ENCODE measurements at places on chromosomes 5 and 9.

GRCh38 chr9:133791735-133792649 is 53.8 kb upstream of the SARDH start:
- no peak for DNase-seq

DNA sequence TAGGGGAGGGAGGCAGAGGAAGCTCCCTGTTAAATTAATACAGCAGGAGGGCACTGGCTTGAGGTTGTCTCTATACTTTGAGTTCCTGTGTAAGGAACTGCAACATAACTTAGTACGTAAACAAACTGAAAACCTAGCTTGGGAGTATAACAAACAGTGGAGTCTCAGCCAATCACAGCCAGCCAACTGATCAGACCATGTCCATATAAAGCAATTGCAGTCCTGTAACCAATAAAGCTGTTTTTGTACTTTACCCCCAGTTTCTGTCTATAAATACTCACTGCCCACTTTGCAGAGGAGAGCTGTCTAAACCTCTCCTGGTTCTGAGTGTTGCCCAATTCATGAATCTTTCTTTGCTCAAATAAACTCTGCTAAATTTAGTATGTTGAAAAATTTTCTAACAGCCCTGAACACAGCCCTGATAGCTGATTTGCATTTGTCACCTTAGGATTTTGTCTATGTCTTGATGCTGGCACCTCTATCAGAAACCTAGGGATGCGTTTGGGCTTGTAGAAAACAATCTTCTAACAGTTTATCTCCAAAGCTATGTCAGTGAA is 39.9 kb downstream of the GDNF start:
- DNase-seq = no peak

DNA sequence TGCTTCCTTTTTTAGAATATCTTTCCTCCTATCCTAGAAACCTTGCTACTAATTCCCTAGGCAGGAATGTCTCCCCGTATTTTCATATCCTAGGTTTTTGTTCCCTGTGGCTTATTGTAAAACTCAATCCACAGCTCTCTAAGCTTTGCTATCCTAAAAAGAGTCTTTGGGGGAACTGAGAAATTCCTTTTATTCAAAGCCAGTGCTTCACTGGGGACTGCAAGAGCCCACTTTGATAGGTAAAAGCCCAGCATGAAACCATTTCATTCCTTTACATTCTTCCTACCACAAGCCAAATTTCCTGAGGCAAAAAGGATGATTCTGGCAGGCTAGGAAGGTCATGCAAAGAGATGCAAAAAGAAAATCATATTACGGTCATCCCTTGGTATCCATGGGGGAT is 5.8 kb upstream of the HACD4 start:
- no peak for DNase-seq

GRCh38 chr5:66122379-66123034 is 21.6 kb upstream of the SREK1 start:
- no peak for DNase-seq

DNA sequence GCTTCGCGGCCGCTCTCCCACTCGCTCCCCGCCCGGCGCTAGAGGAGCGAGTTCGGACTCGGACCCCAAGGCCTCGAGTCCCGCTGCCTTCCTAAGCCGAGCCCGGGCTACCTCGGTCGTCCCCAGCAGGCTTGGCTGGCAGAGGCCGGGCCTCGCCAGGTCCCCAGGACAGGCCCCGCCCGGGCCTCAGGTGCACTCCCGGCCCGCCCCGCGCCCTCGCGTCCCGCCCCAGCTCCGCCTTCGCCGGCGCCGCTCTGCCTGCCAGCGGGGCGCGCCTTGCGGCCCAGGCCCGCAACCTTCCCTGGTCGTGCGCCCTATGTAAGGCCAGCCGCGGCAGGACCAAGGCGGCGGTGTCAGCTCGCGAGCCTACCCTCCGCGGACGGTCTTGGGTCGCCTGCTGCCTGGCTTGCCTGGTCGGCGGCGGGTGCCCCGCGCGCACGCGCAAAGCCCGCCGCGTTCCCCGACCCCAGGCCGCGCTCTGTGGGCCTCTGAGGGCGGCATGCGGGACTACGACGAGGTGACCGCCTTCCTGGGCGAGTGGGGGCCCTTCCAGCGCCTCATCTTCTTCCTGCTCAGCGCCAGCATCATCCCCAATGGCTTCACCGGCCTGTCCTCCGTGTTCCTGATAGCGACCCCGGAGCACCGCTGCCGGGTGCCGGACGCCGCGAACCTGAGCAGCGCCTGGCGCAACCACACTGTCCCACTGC is at the start of gene SLC22A5:
Gene SLC22A5 (plus strand): TSS at position 237 of the 707 bp plus-strand sequence. CDS start 263 bp downstream, at position 500.
- no peak for DNase-seq

GRCh38 chr9:27053369-27054022 is 48.0 kb upstream of the LRRC19 start:
- no peak for DNase-seq

DNA sequence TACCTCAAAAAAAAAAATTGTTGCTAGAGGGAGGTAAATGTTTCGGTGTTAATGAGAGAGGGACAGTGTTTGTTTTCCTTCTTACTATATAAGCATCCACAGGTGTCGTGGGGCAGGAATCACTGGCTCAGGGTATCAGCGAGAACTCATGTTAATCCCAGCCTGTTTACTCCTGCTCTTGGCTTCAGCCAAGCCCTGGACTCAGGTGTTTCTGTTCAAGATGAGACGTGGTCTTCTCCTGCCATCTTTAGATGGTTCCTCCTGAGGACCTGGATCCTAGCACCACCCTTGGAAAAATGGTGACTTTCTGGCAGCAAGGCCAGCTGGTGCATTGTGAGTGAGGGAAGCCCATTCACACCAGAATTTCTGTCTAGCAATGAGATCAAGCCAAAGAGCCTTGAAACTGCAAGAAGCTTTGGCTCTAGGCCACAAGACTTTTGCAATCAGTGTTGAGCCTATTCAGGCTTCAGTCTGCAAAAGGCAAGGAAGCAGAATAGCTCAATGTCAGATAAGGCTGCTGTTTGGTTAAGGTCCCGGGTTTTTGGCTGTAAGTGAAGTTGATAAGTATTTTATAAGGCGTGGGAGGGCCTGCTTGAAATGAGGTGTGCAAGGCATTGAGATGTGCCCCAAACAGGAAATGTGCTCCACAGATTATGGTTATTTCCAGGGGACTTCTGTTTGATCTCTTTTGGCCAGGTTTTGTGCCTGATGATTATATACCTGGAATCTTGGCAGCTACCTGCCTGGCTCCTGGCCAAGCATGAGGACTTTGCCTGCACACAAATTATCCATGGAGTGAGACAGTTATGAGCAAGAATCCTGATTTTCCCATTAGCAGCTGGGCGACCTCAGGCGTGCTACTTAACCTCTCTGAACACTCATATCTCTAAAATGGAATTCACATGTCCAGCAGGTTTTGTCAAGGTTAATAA is 99.8 kb downstream of the TENT4A start:
- DNase-seq = no peak

- DNase-seq = no peak
These were observed 16.6 kb downstream of the CDC42SE2 start for GRCh38 chr5:131280417-131280816.

- DNase-seq = no peak
These were observed 75.6 kb downstream of the USP20 start for GRCh38 chr9:129910628-129911567.

GRCh38 chr9:132408521-132408920 is 1.5 kb upstream of the CFAP77 start:
- DNase-seq = no peak

DNA sequence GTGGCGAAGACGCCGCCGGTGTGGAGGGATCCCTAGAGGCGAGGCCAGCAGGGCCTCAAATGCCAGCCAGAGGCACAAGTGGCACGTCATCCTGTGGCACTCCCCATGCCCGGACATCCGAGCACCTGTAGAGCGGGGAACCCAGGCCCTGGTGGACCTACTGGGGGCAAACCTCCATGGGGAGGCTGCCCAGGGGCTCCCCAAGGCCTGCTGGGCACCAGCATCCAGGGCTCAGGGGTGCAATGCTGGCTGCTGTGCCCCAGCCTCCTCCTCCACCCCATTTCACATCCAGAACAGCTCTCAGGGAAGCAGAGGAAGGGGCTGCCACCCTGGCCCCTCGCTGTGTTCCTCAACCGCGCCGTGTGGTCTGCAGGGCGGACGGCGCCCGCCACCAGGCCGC is 43.5 kb downstream of the HK3 start:
- DNase-seq = no peak

- no peak for DNase-seq
These were observed 23.4 kb downstream of the HNRNPK start for GRCh38 chr9:83956436-83957247.

- DNase-seq = no peak
These were observed 24.5 kb upstream of the NRARP start for GRCh38 chr9:137326445-137327065.

DNA sequence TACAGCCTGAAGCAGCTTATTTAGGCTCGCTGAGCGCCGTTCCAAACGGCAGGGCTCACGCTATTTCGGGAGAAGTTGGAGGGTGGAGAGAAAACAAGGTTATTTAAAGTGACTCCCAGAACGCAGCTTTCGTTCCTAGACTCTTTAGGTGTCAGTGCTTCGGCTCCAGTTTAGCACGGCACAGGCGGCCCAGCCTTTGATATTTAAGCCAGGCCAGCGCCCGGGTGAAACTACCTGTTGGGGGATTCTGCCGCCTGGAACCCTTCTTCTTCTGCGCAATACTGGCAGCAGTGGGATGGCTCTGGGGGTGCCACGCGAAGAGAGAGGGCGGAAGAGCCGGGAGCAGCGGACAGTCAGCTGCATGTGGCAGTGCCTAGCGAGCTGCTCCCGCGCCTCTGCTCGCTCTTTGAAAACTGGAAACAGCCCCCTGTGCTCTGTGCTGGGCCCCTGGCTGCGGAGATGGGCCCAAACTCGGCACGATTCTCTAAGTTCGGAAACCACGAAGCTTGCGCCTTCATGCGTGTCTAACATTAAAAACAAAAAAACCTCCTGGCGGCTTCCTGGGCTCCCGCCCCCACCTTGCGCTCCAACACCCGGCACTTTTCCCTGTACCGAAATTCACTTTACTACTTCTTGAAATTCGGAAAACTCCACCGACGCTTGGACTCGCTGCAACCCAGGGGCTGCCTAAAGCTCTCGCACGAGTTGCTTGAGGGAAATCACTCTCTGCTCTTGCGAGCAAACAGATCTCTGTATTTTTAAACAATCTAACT is 34.6 kb upstream of the NFIB start:
- no peak for DNase-seq

DNA sequence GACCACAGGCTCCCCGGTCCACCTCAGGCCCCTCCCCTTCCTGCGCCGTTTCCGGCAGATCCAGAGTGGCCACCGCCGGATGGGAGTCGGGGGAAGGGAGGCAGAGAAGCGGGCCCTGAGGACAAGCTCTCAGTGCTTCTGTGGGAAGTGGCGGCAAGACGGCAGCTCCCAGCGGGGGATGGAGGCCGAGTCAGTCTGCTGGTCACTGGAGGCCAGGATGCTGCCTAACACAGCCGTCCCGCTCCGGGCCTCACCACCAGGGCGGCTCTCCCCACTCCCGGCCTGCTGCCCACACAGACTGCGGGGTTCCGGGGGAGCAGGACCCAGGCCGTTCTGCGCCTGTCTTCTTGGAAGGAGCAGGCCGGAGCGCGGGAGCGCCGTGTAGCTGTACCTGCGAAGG is 31.4 kb downstream of the FXN start:
- no peak for DNase-seq

DNA sequence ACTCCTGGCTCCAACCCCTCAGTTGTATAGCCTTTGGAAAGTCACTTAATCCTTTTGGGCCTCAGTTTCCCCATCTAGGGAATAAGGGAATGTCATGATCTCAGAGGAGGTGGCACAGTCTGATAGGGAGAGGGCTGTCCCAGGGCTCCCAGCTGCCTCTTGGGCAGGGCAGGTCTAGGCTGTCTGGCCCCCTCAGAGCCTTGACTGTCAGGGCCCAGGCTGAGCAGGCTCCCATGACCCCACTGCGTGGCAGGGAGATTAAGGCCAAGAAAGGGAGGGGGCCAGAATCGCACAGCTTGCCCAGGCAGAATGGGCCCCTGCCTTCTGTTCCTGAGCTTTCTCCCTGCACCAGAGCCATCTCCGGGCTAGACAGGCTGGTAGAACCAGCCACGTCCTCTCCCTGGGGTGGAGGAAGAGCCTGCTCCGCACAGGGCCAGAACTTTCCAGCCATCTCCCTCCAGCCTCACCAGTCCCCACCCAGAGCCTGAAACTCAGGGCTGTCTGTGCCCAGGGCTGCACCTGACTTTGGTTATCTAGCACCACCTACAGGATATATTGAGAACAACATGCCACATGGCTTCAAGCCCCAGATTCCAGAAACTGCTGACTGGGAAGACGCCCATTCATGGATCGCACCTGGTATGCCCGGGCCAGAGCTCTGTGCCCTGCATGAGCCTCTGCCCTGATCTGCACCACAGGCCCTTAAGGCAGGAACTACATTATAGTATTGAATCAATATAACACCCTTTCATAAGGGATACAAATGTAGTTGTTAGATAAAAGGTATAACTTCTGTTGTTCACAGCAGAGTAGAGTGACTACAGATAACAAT is 32.1 kb downstream of the NAIF1 start:
- DNase-seq = no peak

GRCh38 chr5:32679218-32679617 is 31.9 kb upstream of the NPR3 start:
- no peak for DNase-seq

- no peak for DNase-seq
These were observed 14.7 kb upstream of the BRD3OS start for GRCh38 chr9:134010310-134011173.

DNA sequence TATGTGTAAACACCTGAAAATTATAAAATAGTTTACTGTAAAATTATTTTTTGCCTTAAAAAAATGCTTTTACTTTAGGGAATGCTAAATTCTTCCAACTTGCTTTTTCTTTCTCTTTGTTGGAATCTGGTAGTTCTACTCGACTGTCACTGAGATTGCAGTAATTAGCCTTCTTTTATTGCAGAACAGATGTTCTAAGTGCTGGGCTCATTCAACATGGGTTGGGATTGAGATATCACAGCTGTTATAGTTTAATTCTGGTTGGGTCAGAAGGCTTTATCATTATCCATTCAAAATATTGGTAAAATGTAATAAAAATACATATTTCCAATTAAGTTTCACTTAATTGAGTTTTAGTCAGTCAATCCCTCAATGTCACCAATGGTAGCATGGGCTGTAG is 686.7 kb downstream of the CDH18 start:
- DNase-seq = no peak

DNA sequence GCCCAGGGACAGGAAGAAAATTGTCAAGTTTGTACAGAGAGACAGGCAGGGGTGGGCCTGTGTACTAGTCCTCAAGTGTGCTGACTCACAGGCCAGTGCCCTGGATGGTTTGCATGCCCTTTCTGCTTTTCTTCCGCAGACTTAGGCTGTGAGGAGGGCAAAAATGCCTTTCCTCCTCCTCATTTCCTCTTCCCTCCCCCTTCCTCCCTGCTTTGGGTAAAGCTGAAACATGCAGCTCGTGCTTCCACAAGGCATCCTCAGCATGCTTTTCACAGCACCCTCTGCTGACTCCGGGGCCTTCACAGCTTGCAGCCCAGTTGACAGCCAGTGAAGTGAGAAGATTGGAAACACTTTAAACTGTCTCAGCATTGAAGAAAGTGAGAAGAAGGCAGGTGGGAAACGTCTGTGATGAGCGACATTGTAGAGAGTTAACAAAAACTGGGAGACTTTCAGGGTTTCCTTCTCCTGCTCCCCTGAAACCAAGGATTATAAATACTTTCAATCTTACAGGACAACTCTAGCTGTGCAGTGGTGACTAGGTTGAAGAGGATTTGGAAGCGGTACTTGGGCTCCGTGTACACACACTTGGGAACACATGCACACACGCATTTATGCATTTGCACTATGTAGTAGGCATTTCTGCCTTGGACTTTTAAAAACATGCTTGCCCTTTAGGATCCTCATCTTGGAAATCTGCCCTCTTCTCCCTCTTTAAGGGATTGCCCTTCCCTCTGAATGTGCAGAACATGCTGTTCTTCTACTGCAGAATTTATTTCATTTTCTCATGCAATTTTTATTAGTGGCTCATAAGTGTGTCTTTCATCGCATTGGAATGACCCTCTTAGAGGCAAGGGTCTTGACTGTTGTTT is 138.8 kb downstream of the GRIA1 start:
- DNase-seq = no peak

GRCh38 chr5:32964261-32964660 is 253.1 kb downstream of the NPR3 start:
- DNase-seq = no peak
